ENCODE measurements at places on chromosomes 5 and 9.

DNA sequence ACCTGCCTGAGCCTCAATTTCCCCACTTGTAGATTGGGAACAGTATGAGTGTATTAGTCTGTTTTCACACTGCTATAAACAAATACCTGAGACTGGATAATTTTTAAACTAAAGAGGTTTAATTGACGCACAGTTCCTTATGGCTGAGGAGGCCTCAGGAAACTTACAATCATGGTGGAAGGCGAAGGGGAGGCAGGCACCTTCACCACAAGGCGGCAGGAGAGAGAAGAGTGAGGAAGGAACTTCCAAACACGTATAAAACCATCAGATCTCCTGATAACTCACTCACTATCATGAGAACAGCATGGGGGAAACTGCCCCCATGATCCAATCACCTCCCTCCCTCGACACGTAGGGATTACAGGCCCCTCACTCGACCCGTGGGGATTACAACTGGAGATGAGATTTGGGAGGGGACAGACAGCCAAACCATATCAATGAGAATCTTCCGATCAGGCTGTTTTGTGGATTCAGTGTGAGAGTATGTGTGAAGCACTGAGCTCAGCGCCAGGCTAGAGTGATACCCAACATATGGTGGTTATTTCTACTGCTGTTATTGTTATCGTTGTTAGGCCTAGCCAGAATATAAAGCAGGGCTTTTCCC lies 14.6 kb upstream of the LMX1B start:
- DNase-seq = no peak

- no peak for DNase-seq
Measured at GRCh38 chr5:142079306-142079721, 29.3 kb upstream of the NDFIP1 start.

- DNase-seq = no peak
Measured at GRCh38 chr9:136513191-136513590, 30.4 kb upstream of the SEC16A start.

GRCh38 chr5:126809916-126810315 lies 33.0 kb downstream of the LMNB1 start:
- DNase-seq = no peak

GRCh38 chr5:39794513-39795210 lies 369.9 kb upstream of the DAB2 start:
- no peak for DNase-seq

DNA sequence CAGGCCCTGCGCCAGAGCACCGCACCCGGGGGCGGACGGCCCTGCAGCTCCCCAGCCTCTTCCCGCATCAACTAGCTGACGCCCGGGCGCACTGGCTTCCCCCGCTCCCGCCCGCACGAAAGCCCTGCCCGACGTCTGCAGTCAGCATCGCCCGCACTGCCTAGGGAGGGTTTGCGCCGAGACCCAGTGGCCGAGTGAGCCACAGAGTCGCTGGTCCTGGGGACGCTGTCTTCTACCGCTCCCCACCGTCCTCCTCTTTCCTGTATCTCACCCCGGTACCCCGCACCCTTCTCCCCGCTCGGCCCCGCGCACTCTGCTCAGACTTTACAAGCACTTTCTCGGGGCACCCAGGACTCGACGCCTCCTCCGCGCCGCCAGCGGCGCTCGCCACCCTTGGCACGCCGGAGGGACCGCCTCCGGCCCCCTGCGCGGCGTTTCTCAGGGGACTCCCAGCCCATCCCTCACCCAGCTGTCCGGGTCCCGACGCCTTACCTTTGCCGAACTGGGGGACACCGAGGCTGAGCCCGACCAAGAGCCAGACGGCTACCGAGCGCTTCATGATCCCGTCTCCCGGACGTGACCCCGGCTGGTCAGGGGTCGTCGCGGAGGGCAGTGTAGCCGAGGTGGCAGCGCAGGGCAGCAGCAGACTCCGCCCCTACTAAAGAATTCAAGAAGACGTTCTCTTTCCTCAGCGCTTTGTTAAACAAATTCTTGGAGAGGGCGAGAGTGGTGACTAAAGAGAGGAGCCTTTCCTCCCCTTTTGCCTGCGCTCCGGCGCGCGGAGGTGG lies 670 bp downstream of the EDIL3 start:
- no peak for DNase-seq

DNA sequence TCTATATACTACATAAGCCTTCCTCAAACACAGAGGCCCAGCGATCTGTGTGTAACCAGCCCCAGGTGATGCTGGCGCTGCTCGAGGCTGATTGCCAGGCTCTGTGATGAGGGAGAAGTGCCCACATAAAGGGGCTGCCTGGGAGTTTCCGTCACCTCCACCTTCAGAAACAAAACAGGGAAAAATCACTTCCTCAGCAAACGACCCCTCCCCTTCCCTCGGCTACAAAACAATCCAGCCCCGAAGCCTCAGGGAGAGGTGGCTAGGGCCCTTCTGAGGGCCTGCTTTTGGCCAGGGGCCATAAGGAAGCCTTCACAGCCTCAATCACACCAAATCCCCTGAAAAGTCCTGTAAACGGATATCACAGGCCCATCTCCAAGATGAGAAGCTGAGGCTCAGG lies 51.1 kb downstream of the DAP start:
- no peak for DNase-seq

- DNase-seq = no peak
Measured at GRCh38 chr9:105146677-105147076, 97.8 kb upstream of the SLC44A1 start.

- no peak for DNase-seq
Measured at GRCh38 chr5:56607074-56607473, 208.3 kb upstream of the MAP3K1 start.

DNA sequence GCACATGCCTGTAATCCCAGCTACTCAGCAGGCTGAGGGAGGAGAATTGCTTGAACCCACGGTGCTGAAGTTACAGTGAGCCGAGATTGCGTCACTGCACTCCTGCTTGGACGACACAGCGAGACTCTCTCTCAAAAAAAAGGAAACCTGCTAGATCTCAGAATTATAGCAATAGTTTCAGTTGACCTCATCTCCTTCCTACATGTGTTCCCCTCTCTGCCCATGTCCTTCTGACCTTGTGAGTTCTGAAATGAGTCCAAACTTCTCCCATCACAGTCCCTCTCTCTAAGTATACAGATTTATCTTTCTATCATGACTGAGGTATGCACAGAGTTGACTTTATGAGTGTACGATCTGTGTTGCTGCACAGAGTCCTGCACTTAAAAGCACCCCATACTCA lies 44.6 kb upstream of the SHOC1 start:
- peak; percentile 41 for DNase-seq

DNA sequence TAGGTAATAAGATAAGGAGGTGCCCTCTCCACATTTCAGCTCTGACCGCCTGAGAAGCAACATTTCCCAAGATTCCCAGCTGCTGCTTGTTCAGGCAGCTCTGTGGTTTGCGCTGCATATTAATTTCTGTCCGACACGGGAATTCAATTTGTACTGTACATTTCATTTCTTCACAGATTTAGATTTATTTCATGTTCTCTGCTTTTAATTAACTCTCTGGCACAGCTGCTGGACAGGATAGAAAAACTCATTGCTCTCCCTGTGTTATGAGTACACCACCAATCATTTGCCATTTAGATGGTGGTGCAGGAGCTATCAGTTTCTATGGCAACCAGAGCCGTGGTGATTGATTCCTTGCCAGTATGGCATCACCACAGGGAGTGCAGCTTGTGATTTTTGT lies 558.5 kb downstream of the DMRTA1 start:
- DNase-seq = no peak

DNA sequence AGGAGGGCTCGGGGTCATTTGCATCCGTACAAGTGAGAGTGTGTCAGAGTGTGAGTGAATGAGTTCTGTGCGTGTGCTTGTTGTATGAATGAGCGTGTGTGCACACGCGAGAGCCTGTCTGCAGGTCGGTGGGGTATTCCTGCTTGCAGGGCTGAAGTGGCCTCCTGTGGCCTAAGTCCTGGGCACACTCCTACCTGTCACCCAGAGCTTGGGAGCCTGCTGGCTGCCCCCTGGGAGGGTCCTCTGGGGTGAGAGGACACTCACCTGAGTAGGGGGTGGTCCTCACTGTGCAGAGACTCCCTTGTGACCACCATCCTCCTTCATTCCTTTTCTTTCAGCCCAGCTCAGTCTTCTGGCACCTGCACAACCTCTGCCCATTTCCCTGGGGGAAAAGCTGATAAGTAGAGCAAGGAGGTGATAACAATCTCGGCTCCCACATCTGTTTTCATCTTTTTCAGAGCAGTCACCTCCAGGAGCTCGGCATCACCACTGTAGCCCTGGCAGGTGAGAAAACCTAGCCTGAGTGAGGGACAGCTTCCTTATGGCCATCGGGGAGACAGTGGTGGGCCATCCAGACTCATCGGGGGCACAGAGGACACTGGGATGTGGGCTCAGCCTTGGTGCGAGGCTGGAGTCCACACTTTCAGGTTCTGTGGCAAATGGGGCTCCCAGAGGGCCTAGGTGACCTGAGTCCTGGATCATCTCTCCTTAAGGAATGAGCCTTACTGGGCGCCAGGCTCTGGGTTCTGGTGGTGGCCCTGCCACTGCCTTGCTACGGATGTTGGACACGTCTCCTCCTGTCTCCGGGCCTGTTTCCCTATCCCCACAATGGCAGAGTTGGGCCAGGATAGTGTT lies 38.7 kb upstream of the SYNPO start:
- DNase-seq = no peak

DNA sequence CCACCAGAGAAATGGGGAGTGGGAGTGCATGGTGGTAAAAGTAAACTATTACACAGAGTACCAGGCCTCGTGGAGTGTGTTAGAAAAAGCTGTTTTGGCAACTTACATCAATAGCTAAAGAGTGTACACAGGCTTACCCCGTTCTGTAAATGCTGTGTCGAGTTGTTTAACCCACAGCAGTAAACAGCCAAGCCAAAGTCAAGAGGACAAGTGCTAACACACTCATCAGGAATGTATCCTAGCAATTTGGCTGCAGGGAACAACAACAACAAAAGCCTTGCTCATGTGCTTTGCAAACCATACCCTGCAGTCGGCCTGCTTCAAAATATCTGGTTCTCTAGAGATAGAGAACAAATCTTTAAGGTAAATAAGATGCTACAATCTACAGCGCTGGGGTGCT lies 15.9 kb downstream of the DAP start:
- DNase-seq = no peak

- no peak for DNase-seq
Measured at GRCh38 chr9:134993416-134993815, 75.7 kb upstream of the FCN1 start.

- no peak for DNase-seq
Measured at GRCh38 chr9:83240671-83241070, 177.7 kb upstream of the RASEF start.

GRCh38 chr5:131640043-131640856 lies 5.2 kb upstream of the RAPGEF6 start:
- peak; percentile 14 for DNase-seq

DNA sequence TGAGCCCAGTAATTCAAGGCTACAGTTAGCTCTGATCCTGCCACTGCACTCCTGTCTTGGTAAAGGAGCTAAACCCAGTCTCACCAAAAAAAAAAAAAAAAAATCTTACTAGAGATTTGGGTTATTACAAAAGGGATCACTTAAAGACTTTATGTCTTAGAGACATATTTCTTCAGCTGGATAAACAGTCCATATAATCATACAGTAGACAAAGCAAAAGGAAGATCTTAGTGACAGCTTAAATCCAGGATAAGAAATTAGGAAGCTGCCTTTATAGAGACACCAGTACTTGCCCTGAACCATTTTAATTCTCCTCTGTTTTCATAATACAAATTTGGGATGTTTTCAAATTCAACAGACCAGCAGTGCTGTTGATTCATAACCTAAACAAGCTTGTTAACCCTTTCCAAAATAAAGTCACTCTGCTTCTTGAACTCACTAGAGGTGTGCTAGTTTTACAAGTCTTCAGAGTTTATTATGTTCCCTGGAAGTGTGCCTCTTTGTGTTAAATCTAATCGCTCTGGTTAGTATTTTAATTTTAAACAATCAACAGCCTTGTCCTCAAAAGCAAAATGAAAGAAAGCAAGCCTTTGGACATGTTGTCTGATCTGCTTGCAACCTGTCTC lies 255.5 kb downstream of the ARRDC3 start:
- DNase-seq = no peak

- DNase-seq = no peak
Measured at GRCh38 chr9:78893774-78894401, 597.0 kb downstream of the PSAT1 start.

DNA sequence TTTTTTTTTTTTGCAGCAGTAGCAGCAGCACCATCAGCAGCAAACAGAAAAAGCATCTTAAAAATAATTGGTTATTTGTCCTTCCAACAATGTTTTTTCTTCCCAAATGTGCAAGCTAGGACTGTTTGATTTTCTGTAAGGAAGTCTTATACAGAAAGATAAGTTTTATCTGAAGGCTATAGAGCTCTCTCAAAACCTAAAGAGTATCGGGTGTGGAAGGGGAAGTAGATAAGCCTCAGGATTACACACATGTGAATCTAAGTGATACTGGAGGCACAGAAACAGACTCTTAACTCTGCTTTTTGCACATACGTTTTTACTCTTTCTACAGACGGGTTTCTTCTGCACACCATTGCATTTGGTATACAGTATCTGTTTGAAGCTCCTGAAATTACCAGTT lies 184.4 kb upstream of the FTMT start:
- DNase-seq = no peak

DNA sequence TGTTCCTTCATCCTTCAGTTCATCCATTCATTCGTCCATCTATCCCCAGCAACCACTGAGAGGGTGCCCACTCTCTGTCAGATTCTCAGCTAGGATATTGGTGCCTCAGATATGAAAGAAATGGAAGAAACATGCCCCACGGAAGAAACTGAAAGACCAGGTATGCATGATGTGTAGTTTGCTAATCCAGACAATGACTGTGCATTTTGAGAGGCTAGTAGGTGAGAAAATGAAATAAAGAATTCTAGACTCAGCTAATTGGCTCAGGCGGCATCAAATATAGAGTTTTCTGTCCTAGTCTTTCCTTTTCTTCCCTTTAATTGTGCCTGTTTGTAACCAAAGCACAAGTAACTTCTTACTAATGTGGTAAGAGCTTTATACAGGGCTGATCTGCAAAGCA lies 104.7 kb downstream of the PDZD2 start:
- DNase-seq = no peak

Data from HL-60 (cell line).